Activated naive CD4-positive, alpha-beta T cell treated with anti-CD3 and anti-CD28 coated beads, Interleukin-2, amount 50 U/mL, for 72 hours (primary cell): ENCODE measurements at places on chromosomes 3 and 15.

DNA sequence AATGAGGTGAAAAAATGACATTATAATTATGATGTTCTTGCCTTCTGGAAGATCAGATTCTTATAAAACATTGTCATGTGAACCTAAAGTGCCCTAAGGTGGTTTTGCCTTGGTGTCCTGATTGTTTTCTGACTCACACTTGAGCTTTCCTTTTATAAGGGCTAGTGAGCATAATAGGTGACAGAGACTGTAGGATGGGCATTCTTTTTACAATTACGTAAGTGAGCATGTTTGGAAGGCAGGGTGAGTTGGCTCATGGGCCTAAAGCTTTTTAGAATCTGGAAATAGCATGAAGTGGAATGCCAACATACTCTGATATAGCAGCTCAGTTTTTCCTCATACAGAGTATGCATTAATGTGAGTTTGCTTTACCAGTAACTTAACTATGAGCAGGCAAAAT, 41.2 kb downstream of the CRYBG3 start:
- no peak for DNase-seq

DNA sequence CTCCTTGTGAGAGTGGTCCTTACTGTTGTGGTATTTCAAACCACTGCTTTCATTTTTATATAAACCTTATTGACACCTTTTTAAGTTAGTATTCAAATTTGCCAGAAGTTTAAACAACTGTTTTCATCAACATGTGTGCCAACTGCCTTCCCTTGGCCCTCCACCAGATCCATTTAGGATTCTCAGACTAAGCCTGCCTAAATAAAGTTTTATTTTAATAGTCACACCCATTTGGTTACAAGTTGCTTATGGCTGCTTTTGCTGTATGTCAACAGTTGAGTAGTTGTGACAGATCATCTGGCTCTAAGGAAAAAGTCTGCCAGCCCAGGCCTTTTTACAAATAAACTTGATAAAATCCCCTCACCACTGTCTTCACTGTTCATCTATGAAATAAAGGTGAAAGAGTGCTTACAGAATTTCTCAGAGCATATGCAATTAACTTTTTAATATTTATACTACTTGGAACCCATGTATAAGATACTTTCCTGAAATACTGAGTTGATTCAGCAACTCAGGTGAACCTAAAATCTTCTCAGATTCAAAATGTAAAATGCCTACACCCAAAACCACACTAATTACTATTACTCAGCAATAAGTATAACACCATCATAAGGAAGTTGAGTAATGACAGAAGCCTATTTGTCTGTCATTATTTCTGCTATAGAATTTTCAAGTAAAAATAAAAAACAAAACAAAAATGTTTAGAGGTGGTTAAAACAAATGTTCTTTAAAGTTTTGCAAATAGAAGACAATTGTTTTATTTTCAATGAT, 35.1 kb downstream of the PEAK1 start:
- no peak for DNase-seq

DNA sequence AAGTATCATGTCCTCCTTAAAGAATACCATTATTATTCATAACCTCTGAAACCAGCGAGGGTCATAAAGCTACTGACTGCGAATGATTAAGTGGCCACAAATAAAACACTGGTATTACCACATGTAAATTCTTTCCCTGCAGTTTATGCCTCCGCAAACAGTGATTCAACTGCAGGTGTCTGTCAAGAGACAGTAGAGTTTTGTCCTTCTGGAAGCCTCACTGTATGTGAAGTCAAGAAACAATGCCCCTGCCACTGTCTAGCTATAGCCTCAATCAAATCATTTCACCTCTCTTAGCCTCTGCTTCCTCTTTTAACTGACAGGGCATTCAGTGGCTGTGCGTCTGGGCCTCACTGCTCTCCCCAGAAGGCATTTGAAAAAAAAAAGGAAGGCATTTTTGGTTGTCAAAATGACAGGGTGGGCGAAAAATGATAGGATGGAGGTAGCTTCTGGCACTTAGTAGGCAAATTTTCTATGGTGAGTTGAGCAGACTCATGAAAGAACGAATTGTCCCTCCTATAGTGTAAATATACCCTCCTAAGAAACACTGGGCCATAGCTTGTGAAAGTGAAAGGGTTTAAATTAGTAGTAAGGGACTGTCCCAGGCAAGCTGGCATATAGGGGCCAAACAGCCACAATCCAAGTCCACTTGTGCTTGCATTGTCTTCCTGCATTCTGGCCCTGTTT, 66.7 kb downstream of the FILIP1L start:
- peak; percentile 7 for DNase-seq

- no peak for DNase-seq
Measured at GRCh38 chr3:47407896-47408838, 27.3 kb downstream of the PTPN23 start.

GRCh38 chr15:77717333-77717990, 84.8 kb upstream of the LINGO1 start:
- DNase-seq = no peak

- no peak for DNase-seq
Measured at GRCh38 chr15:71648095-71648494, 162.3 kb upstream of the NR2E3 start.

DNA sequence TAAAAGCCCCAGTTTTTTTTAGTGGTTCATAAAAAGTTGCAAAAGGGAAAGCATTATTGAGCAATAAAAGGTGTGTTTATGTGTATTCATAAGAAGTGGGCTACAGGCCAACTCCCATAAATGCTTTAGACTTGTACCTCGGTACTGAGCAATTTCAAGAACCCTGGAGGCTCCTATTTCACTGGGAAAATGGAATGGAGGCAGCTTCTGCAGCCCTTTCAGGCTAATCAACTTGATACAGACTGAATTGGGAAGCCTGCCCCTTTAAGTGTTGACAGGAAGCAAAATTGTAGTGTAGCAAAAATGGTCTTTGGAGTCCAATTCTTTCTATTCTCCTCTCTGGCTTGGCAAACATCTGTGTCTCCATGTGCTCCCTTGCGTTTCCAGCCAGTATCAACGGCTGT, 118.8 kb downstream of the ECT2 start:
- DNase-seq = no peak

- no peak for DNase-seq
Measured at GRCh38 chr3:104279617-104280016, 1087.1 kb upstream of the ALCAM start.

DNA sequence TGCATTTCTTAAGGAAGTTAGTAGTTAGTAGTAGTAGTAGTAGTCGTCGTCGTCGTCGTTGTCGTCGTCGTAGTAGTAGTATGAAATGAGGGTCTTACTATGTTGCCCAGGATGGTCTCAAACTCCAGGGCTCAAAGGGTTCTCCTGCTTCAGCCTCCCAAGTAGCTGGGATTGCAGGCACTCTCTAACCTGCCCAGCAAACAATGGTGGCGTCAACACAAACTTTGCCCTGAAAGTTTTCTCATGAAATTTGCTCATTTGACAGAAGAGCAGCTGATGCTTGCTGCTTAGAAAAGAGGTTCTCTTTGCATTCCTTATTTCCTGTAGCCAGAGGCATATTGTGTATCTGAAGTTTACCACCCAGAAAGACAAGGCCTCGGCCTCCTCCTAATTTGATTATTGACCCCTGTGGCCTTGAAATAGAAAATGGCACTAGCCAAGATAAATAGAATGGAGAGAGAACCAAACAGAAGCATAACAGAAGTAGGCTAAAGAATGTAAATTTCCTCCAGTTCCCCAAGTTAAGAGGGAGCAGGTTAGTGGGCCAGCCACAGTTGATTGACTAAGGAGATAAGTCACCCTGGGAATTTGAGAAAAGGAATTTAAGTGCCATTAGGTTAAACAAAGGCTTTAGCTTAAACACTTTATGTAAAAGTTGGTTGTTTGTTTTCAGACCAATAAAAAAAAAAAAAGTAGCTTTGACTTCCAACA, 166.2 kb upstream of the ROBO2 start:
- no peak for DNase-seq

DNA sequence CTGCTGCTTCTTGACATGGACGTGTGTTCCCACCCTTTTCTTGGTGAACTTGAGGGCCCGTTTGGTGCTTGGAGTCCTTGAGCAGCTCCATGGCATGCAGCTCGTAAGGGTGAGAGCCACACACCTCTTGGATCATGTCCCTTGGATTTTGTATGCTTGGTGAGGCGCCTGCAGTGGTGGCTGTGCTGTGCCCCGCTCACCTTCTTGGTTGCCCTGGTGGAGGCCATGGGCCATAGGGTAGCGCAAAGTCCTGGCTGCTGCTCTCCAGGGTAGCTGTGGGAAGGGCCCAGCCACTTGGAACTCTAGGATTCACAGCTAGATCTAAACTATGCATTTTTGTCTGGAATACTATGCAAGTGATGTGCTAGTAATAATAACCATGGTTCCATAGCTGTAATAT, 26.7 kb upstream of the DPPA4 start:
- DNase-seq = no peak

DNA sequence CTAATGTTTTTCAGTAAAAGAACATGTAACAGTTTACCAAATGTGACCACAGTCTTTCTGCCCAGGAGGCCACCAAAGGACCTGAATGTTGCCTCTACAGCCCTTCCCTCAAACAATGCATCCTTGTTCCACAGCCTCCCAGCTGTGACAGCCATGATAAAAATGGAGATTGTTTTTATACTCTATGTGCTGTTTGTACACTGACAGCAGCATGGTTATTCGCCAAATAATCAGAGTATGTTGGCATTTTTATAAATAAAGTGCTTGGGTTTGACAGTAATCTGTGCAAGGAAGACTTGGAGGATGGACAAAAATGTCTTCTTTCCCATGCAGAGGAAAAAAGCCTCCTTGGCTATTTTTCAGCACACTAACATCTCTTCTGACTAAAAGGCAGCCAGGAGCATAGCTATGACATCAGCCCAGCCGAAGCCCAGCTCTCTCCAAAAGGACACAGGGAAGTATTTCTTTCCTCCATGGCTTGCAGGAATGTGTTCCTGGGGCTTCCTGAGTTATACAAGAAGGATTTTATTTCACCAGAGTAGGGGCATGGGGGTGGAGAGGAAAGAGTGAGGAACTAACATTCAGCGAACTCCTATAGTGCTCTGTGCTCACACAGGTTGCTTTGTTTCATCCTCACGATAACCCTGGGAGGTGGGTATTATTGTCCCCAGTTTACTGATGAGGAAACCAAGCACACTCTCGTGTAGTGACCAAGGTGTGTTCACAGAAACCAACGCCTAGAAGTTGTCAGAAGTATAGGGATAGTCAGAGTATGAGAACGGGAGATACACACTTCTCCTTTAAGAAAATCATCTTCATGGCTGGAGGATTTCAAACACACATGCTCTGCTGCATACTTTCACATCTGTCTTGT, 339.7 kb downstream of the MECOM start:
- DNase-seq = no peak

DNA sequence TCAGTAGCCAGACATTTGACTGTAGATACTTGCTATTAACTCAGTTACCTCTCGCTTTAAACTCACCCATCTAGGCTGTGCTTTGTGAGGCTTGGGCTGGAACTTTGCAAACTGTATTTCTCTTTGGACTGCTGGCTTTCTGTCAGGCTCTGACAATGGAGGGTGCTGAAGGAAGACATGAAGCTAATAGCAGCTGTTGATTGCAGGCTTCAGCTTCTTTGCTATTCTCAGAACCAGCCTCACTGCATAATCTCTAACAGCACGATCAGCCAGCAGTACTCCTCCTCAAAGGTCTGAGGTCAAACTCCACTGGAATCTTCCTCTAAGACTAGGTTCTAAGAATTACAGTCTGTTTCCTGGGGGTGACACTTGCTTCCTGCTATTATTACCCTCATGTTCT, 295.6 kb downstream of the ZBBX start:
- DNase-seq = no peak

GRCh38 chr3:119774444-119774843, 7.5 kb upstream of the NR1I2 start:
- DNase-seq = no peak

GRCh38 chr3:115834068-115834467, 210.8 kb downstream of the GAP43 start:
- no peak for DNase-seq

DNA sequence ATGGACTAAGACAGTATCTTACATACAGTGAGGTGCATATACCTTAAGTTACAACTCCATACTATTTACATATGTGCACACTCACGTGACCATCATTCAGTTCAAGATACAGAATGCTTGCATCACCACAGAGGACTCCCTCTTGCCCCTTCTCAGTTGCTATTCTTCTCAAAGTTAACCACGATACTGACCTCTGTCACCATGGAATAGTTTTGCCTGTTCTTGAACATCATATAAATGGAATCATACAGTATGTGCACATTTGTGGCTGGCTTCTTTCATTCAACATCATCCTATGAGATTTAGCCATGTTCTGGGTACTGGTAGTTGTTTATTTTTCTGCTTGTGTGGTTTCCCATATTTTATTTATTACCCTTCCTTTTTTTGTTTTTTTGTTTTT, 10.4 kb upstream of the ZSCAN2 start:
- DNase-seq = no peak

GRCh38 chr3:8954938-8955763, 8.1 kb downstream of the RAD18 start:
- no peak for DNase-seq

GRCh38 chr3:144429719-144430121, 458.1 kb downstream of the DIPK2A start:
- DNase-seq = no peak

- DNase-seq = no peak
Measured at GRCh38 chr3:61425356-61425755, 136.0 kb upstream of the PTPRG start.

GRCh38 chr3:152299249-152299976, 30.7 kb downstream of the MBNL1 start:
- no peak for DNase-seq

DNA sequence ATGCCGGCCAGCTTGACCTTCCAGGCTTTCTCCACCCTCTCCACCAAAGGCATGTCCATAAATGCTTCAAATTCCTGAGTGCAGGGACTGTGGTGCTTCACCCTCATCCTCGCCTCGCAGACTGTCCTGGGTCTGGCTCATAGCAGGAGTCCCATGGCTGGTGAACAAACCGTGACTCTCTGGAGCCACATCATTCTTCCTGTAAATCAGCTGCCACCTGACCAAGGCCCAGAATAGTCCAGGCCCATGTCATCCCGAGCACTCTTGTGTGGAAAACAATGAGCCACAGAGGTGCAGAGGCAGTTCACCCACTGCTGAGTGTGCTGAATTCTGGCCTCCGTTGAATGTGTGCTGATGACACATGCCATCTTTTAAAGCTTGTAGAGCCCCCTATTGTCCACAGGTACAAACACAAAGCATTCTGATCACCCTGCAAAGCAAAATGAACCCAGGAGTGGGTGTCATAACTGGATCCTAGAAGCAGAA, 68.6 kb downstream of the ABHD5 start:
- no peak for DNase-seq

DNA sequence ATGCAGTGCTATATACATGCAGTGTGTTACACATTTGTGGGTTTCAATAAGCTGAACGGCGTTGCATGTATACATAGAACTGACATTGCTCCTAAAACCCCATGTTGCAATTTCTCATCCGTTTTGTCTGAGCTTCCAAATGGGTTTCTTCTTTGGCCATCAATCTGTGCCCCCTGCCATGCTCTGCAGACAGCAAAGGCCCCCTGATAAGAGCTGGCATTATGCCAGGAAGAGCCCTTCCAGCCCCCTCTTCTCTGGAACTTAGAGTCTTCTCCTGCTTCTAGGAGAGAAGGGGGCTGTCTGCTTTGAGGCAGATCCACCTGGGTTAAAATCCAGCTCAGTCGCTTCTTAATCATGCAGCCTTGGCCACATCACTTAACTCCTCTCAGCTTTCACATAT, 254.0 kb downstream of the SLCO3A1 start:
- no peak for DNase-seq

- no peak for DNase-seq
Measured at GRCh38 chr3:189096092-189096491, 75.7 kb upstream of the TPRG1 start.
